ENCODE measurements at places on chromosomes 7 and 10. TPM values are rescaled to one million over a fixed set of nuclear protein-coding genes. Genes with fewer than 3 reads are reported as not detected.

DNA sequence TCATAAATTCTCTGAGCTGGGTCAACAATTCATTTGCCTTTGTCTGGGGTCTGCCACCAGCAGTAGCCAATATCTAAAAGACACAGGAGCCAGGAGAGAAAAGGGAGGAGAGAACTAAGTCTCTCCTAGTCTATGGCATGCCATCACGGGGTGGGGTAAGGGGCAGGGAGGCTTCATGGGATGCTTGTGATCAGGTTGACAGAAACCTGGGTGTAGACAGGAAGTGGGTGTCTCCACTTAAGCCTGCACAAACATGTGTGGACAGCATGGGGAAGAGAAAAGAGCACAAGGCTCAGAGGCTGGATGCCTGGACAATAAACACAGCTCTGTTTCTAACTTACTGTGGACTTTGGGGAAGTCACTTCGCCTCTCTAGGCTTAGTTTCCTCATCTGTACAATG lies 11.5 kb upstream of the C10orf53 start:
- DNase-seq = no peak

GRCh38 chr7:39749717-39750116 lies 126.3 kb downstream of the RALA start:
- DNase-seq = no peak

DNA sequence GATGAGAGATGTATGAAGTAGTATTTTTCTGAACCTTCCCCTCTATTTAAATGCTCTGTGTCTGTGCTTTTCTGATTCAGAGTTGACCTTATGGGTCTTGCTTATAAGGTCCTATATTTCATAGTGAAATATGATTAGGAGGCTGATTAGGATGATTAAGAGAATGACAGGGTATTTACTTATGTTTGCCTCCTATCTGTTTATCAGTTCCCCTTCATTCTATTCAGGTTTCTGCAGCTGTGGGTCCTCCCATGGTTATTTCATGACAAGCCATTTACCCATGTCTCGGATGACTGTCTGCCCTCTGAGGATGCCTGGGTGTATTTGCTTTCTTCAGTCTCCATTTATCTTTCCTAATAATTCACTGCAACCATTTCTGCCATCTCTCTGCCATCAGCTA lies 16.9 kb downstream of the RPA3 start:
- DNase-seq = no peak

DNA sequence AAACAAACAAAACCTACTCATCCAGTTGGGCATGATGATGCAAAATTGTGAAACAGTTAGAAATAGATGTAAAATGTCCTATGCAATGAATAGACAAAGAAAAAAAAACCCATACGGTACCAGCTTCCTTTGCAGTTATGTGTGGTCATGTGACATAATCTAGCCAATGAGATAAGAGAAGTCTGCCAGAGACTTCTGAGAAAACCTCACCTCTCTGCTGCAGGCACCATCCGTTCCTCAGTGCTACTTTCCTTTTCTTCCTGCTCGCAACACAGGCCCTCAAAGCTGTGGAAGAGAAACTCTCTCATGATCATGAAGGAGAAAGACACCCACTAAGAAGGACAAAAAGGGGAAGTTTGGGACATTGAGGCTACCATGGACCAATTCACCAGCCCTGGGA lies 76.8 kb upstream of the CARD11 start:
- DNase-seq = no peak

DNA sequence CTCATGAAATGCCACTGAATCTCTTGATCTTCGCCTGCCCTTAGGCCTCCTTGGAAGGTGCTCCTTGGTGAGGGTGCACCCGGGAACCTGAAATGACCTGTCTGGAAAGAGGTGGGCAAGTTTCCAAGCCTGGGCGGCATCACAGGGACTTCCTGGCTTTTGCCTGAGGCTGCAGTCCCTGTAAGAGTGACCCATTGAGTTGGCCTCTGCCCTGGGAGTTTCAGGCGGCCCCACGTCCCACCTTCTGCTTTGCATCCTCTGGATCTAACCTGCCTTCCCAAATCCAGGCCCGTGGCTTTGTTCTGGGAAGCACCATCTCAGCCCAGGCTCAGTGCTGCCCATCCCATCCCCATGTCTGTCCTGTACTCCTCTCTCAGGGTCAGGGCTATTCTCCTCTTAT lies 356.4 kb downstream of the RPS24 start:
- DNase-seq = no peak

- DNase-seq = no peak
Measured at GRCh38 chr10:96038476-96039387, 4.7 kb upstream of the CCNJ start.

GRCh38 chr10:26858707-26859034 lies 2.1 kb downstream of the ABI1 start:
- DNase-seq = no peak

DNA sequence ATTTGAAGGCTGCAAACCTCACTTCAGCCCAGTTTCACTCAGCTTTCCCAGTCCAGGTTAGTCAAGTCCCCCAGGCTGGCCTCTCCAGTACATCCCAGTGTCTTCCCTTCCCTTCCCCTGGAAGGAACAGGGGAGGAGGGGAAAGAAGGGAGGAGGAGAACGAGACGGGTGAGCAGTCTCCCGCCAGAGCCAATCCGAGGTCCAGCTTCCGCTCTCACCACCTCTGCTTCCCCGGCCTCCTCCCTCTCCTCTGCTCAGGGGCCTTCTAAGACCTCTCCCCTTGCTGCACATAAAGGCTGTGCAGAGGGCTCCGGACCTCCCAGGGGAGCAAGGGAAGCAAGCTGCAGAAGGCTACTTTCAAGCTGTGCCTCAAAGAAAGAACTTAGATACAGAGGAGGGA lies 4.1 kb downstream of the ATG9B start:
- DNase-seq = no peak

GRCh38 chr7:155316427-155317113 lies 18.9 kb downstream of the INSIG1 start:
- no peak for DNase-seq

The CALCR gene
- total RNA-seq = not detected

The CPVL gene
- total RNA-seq = not detected
